ENCODE measurements at places on chromosomes 6 and 20.
A peak's percentile ranks its signal among the peaks of the same experiment; 100 is the strongest.

DNA sequence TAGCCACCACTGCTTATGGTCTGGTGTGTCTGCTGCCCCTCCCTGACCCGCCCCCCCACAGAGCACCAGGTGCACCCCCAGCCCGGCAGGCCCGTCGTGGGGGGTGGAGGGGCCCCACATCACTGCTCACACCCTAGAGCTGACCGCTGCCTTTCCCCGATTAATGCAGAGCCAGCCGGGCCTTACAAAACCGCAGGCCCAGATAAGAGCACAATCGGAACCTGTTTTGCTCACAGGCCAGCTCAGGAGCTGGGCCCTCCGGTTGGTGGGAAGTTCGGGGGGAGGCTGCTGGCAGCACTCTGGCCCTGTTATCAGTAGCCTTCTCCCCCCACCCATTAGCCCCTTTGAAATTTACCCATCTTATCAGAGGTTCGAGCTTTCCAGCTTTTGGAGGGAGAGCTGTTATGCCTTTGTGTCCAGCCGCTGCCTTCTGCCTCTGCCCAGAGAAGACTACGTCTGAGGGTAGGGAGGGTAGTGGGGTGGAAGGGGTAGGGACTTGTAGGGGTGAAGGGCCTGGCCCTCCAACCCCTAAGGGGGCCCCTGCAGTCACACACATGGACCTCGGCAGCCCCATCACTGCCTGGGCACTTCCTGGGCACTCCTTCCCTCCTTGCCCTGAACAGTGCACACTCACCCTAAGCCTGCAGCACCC is 6.9 kb upstream of the SPDEF start:
- H3K4me3 ChIP-seq, result no peak overlapping the region
- no peaks in the 10 kb centered on the region for H3K36me3 ChIP-seq
- peaks cover 9% of the 10 kb centered on the region for H3K27me3 ChIP-seq
- DNase-seq, result no peak
- H3K4me1 ChIP-seq, result no peaks in the 10 kb centered on the region

GRCh38 chr6:159693128-159693893 is at the start of gene SOD2:
Gene SOD2, minus strand, starts transcription at chr6:159693241. Its CDS starts 74 bp downstream, at chr6:159693167.
- H3K27me3 ChIP-seq, result no peaks in the 10 kb centered on the region
- peak; percentile 93 for DNase-seq
- H3K36me3 ChIP-seq, result peaks cover 37% of the 10 kb centered on the region
- peak within 1 kb of the TSS; percentile 94 for H3K4me3 ChIP-seq

DNA sequence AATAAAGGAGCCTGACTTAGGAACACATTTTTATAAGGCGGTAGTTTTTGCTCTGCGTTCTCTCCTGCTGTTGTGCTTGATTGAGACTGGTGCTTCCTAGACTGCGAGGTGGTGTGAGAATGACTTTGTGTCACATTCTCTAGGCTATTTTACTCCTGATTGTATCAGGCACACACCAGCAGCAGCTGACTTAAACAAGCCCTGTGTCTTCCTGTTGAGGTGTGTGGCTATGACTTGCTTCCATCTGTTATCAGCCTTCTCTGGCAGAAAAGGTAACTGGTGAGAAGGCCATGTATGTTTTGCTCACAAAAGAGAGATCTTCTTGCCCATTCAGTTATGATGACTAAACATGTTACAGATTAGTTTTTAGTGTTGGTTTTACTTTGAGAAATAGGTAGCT is 43.4 kb downstream of the CLVS2 start:
- H3K27me3 ChIP-seq, result no peaks in the 10 kb centered on the region
- no peaks in the 10 kb centered on the region for H3K36me3 ChIP-seq
- H3K27ac ChIP-seq, result no peak overlapping the region
- no peaks in the 10 kb centered on the region for H3K4me1 ChIP-seq
- no peak for DNase-seq

GRCh38 chr20:23145281-23145700 is 59.2 kb upstream of the CD93 start:
- peaks cover 42% of the 10 kb centered on the region for H3K4me1 ChIP-seq
- H3K27ac ChIP-seq, result no peak overlapping the region
- H3K27me3 ChIP-seq, result peaks cover 12% of the 10 kb centered on the region
- no peak for DNase-seq
- H3K36me3 ChIP-seq, result no peaks in the 10 kb centered on the region
- no peak overlapping the region for H3K4me3 ChIP-seq

- H3K36me3 ChIP-seq, result no peaks in the 10 kb centered on the region
- H3K4me1 ChIP-seq, result no peaks in the 10 kb centered on the region
- H3K27me3 ChIP-seq, result no peaks in the 10 kb centered on the region
- no peak overlapping the region for H3K27ac ChIP-seq
These were observed 730.7 kb downstream of the RFPL4B start for GRCh38 chr6:113077794-113078193.

- H3K27me3 ChIP-seq, result peaks cover 18% of the 10 kb centered on the region
- no peak for DNase-seq
- no peak overlapping the region for H3K4me3 ChIP-seq
These were observed 9.6 kb downstream of the HRH3 start for GRCh38 chr20:62210496-62210855.

DNA sequence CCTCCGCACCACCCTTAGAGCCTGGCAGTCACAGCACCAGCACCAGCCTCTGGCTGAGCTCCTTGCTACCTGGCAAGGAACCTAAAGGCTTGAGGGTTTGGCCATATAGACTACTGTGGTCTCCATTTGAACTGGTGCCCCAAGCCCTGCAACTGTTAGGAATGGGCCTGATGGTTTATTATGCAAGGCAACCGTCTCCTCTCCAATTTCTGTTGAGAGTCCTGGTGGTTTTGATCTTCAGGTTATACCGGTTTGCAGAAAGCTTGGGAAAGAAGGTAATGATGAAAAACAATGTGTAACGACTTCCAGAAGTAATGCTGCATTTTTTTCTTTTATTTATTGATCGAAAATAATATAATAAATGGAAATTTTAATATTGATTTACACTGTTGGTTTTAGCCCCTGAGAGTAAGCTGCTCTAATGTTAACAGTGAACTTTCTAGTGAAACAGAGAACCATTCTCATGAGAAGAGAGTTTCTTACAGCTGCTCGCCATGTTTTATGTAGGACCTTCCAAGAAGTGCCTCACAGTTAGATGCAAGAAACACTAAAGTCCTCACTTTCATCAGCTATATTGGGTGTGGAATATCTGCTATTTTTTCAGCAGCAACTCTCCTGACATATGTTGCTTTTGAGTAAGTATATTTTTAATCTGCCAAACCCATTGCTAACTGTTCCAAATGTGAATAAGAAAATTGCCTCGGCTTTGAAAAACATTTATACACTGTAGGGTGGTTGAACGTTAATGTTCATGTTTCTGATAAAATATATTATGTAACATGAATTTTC is 112.8 kb downstream of the ADGRG6 start:
- no peaks in the 10 kb centered on the region for H3K36me3 ChIP-seq
- no peak for DNase-seq
- no peak overlapping the region for H3K4me3 ChIP-seq
- H3K27ac ChIP-seq, result no peak overlapping the region

DNA sequence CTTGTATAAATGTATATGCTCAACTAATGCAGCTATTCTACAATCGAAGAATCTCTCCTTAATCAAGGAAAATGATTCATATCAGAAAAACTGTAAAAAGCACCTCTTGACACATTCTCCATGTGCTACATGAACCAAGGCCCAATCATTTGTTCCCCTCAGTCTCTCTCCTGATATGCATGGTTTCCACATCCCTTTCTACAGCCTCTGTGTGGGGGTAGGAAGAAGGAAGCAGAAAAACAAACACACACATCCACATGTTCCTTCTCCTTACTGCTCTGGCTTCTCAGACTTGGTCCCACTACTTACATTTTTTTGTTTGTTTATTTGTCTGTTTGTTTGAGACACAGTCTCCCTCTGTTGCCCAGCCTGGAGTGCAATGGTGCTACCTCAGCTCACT is 510.5 kb downstream of the PRKN start:
- no peaks in the 10 kb centered on the region for H3K27me3 ChIP-seq
- H3K27ac ChIP-seq, result no peak overlapping the region
- no peaks in the 10 kb centered on the region for H3K4me1 ChIP-seq
- no peaks in the 10 kb centered on the region for H3K36me3 ChIP-seq
- no peak for DNase-seq

GRCh38 chr6:163956571-163957407 is 542.3 kb downstream of the QKI start:
- peak; percentile 61 for DNase-seq
- H3K27ac ChIP-seq, result no peak overlapping the region
- H3K36me3 ChIP-seq, result no peaks in the 10 kb centered on the region
- peaks cover 2% of the 10 kb centered on the region for H3K4me1 ChIP-seq

DNA sequence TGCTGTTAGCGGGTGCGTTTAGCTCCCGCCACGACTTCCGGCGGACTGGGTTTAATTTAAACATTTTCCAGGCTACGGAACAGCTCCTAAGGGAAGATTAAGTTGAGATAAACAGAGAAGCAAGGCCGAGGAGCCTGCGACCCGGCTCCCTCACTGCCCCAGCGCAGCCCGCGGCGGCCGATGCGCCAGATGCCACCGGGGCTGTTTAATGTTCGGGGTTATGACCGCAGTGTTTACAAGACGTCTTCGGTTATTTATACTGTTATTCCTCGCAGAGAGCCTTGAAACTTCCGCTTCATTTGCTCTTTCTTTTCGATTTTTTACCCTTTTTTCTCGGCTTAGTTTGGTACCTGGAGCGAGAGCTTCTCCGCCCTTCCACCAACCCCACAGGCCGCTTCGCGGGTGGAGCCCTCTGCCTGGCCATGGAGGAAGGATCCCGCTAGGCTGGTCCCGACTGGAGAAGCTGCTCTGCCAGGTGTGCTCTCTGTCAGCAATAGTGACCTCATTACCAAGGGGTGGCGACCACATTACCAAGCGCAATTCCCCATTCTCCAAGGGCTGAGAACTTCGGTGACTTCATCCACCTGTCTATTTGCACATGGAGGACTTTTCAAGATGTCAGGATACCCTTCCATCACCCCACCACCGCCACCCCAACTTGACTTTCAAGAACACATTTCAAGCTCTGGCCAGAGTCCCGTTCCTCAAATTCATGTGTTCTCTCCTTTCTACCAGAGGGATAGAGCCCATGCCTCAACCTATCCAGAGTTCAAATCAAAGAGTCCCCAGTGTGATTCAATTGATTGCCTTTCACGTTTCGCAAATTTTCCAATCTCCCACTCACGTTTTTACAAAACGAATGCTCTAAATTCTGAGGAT is 4.1 kb downstream of the TCF21 start:
- H3K27ac ChIP-seq, result no peak overlapping the region
- peaks cover 93% of the 10 kb centered on the region for H3K27me3 ChIP-seq
- H3K4me3 ChIP-seq, result peak overlapping the region; percentile 26
- no peak for DNase-seq
- H3K4me1 ChIP-seq, result peaks cover 50% of the 10 kb centered on the region

GRCh38 chr20:4406627-4407026 is 315.1 kb upstream of the PRND start:
- no peaks in the 10 kb centered on the region for H3K4me1 ChIP-seq
- peaks cover 18% of the 10 kb centered on the region for H3K27me3 ChIP-seq
- no peak overlapping the region for H3K4me3 ChIP-seq
- H3K27ac ChIP-seq, result no peak overlapping the region
- H3K36me3 ChIP-seq, result no peaks in the 10 kb centered on the region

All from activated T-cell treated with anti-CD3 and anti-CD28 coated beads, Interleukin-2, amount 50 U/mL, for 24 hours (primary cell).